ENCODE measurements at places on chromosomes 7 and 10.

DNA sequence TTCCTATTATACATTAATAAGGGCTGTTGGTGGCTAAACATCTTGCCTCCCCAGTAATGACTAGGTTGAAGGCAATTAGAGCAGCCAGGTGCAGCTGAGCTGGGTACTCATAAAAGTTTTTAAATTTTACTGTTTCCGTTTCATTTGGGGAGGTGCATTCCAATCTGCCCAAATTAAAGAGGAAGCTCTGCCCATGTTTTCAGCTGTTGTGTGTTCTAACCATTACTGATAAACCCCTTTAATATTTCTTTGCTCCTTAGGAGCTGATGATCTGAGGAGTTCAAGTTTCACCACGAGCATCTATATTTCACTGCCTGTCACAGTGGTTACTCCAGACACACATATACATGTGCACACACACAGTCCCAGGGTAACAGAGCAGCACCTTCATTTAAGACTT, 94.4 kb downstream of the JAZF1 start:
- no peak for DNase-seq

DNA sequence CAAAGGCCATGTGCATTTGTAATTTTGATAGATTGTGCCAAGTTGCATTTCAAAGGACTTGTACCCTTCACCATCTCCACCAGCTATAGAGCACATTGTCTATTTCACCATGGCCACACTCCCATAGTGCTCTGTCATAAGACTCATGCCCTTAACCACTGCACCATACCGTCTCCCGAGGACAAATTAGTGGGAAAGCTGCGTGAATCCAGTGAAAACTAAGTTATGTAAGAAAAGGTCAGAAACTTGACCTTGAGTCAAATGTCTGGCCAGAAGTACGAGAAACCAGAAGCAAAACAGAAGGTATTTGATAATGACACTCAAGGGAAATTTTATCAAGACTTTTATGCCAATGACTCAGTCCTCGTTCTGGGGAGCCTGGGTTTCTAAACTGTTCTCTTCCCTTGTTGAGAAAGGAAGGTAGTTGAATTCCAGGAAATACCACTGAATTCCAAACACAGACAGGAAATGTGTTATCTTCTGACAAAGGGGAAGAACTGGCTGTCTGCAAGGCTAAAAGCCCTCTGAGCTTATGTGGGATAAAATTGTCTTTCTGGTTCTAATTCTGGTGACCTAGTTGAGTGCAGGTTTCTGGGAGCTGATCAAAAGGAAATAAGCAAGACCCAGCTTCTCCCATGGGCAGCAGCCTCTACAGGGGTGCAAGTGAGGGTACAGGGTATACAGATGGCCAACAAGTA, 49.7 kb downstream of the CDK1 start:
- peak; percentile 94 for DNase-seq

GRCh38 chr10:92405419-92405924, 114.5 kb downstream of the MARCHF5 start:
- DNase-seq, result no peak

GRCh38 chr7:108808549-108809266, 239.0 kb downstream of the DNAJB9 start:
- no peak for DNase-seq

GRCh38 chr7:120724448-120724847, 133.5 kb downstream of the TSPAN12 start:
- DNase-seq, result no peak

- no peak for DNase-seq
Measured at GRCh38 chr10:109386101-109386500, 537.2 kb downstream of the XPNPEP1 start.

DNA sequence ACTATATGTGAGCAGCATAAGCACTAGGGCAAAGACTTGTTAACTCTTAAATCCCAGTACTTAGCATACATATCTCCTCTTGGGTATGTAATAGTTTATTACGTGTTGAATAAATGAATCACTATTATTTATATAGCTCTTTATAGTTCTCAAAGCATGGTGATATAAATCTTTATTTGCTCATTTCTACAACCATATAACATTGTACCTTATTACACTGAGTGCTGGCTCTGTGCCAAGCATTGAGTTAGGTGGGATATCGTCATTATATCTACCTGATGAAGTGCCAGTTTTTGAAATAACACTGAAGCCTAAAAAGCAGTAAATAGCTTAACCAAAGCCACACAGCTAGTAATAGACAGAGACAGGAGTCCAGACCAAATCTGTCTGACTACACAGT, 27.9 kb downstream of the AHR start:
- DNase-seq, result no peak

DNA sequence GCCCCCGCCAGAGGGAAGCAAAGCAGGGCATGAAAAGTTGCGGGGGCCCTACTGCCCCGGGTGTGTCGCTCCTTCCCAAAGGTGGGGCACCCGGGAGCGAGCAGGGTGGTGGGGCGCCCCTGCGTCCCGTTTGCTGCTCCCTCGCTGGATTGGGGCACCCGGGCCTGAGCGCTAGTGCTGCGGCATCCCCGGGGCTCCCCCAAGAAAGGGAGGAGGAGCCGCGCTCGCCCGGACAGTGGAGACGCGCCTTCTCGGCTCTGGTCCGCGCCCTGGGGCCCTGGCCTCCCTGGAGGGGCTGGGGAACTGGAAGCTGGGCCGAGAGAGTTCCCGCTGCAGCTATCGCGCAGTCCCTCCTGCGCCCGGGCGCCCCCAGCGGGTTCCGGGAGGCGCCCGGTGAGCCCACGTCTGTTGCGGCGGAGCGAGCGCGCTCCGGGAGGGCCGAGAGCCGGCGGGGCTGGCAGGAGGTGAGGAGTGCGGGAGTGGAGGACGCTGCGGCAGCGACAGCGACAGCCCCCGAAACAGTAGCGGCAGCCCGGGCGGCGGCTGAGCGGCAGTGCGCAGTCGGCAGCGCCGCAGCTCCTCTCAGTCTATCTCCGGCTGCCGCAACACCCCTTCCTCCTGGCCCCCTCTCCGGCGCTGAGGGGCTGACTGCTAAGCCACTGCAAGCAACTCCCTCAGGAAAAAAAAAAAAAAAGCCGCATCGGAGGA, 504 bp upstream of the BMPER start:
- peak; percentile 57 for DNase-seq

- peak; percentile 68 for DNase-seq
Measured at GRCh38 chr7:150876817-150877526, 24.7 kb downstream of the AOC1 start.

DNA sequence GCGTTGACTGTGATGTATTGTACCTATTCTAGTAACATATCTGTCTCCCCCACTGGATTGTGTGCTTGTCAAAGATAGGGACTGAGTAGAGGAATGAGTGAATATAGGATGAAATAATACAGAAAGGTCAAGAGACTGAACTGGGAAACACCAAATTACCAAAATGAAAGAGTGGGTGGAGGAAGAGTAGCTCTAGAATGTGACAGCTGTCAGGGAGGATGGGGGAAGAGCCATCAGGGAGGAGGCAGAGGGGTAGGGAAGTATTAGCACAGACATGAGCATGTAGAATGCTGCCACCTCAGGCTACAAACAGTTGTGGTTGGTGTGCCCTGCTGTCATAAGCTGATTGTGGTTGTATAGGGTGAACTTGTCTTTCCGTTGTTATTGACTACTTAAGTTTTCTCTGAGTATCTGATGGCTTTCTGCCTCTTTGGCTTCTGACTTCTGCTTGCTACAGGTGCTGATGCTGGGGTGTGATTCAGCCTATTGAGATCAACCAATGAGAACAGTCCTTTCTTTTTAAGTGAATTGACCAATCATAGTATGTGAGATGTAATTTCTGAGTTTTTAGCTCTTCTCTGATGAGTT, 5.6 kb downstream of the CCSER2 start:
- peak; percentile 41 for DNase-seq

DNA sequence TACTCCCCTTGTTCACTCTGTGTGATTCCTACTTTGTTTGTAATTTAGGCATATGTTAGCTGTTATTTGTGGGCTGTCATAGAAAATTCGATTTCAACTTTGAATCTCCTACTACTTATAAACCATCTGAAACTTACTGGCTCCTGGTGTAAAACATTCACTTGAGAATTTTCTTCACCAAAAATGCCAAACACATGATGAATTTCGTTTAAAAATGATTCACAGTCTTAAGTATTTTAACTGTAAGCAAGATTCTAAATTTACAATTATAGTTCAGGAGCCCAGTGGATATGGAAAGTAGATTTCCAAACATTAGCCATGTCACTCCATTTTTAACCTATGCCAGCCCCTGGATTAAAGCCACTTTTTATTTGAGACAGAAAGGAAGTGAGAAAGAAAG, 3.1 kb downstream of the CPED1 start:
- DNase-seq, result peak; percentile 81

DNA sequence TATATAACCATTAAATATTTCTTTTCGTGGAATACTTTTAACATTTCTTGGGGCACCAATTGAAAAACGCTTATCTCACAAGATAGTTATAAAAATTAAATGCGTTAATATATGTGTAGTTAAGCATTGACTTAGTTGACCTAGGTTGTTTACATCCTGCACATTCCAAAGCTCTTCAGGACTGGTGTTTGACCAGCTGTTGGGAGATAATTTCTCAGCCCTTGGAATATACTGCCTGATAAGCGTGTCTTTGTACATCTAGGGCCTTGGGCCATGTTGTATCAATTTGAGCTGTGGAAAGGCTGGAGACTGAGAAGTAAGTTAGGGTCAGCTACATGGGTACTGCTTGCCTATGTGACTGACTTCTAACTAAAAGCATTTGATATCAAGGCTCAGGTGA, 90.0 kb upstream of the AOAH start:
- DNase-seq, result no peak

DNA sequence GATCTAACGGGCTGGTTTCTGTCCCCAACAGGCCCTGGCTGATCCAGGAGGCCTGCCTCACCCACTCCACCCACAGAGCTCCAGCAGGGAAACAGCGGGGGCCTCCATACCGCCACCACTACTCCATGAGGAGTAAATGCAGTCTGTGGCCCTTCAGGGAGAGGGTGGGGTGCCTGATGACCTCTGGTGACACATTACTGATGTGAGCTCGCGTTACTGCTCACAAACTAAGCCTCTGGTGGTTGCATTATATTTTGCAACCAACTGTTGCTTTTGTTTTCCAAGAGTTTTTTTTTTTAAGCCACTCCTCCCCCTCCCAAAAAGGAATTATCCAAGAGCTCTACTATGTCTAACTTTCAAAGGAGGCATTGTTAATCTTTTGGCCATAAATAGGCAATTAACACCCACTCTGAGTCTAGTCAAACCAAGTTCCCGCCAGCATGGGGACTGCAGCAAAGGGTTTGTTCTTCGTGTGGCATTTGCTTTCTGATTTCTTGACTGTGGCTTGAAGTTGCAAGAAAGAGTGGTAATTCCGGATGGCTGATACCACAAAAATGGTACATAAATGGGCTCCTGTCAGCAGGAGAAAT, 72.6 kb downstream of the FAM53B start:
- peak; percentile 61 for DNase-seq

DNA sequence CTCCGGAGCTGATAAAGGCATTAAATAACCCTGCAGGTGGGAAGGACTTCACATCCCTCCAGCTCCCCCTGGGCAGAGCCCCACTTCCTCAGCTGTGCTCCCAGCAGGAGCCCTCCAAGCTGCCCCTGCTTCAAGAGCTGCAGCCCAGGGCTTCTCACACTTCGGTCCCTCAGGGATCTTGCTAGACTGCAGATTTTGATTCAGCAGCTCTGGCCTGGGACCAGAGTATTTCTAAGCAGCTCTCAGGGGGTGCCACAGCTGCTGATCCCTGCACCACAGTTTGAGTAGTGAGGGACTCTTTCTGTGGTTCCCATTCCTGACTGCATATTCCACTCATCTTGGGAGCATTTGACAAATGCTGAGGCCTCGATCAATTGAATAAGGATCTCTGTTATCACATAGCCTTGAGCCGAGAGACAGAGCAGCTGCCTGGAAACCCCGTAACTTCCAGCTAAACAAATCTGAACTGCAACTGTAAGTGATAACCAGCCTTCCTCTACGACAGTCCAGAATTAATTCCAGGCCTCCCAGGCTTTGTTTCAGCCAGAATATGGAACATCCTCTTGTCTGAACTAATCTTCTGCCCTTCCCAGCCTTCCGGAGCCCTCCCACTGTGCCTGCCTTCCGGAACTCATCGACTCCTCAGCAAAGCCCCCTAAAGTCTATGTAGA, 161.4 kb downstream of the CCDC3 start:
- DNase-seq, result peak; percentile 23

- no peak for DNase-seq
Measured at GRCh38 chr10:129843131-129843541, 120.9 kb downstream of the EBF3 start.

DNA sequence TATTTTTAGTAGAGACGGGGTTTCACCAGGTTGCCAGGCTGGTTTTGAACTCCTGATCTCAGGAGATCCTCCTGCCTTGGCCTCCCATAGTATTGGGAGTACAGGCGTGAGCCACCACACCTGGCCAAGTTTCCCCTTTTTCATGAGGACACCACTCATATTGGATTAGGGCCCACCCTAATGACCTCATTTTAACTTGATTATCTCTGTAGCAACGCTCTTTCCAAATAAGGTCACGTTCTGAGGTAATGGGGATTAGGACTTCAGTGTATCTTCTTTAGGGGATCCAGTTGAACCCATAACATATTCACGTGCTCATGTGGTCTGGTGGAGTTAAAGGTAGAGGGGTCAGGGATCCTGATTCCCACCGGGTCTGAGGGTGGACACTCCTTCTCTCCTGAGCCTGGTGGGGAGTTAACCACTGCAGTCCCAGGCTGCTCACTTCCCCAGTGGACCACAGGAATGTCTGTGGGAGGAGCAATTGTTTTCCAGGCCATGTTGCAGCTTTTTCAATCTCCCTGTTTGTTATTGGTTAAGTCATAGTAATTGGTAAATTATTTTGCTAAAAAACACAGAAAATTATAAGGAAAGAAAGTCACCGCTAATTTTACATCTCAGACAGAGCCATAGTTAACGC, 130.5 kb downstream of the GRK5 start:
- DNase-seq, result peak; percentile 79

GRCh38 chr10:102648889-102649796, 4.9 kb downstream of the TRIM8 start:
- DNase-seq, result no peak

- no peak for DNase-seq
Measured at GRCh38 chr7:139582671-139583155, 59.2 kb downstream of the CLEC2L start.

DNA sequence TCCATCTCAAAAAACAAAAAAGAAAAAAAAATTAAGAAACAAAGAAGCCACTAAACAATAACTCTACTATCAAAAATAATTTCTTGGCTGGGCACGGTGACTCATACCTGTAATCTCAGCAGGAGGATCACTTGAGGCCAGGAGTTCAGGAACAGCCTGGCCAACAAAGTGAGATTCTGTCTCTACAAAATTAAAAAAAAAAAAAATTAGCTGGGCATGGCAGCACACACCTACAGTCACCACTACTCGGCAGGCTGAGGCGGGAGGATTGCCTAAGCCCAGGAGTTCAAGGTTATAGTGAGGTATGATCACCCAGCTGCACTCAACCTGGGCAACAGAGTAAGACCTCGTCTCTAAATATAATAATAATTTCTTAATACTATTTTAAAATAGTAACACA, 69.0 kb downstream of the PARD3 start:
- no peak for DNase-seq

Data from fibroblast of lung (primary cell).